Osteocyte (in vitro differentiated cells): ENCODE measurements at places on chromosomes 4 and X. TPM values are rescaled to one million over a fixed set of nuclear protein-coding genes. Genes with fewer than 3 reads are reported as not detected.

GRCh38 chr4:108906006-108906405, 143.2 kb upstream of the ETNPPL start:
- no peak for DNase-seq

DNA sequence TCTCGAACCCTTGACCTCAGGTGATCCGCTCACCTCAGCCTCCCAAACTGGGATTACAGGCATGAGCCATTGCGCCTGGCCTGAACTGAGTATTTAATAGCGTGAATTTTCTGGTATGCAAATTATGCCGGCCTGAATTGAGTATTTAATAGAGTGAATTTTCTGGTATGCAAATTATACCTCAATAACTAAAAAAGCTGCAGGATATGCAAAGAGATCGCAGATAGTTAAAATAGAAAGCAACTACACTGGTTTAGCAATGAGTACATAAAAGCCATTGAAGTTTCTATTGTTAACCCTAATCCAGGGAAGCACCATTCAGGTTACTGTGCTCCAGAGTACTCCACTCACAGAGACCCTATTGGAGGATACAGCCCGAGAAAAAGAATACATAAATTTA, 22.8 kb downstream of the FBXW7 start:
- DNase-seq, result no peak

- no peak for DNase-seq
These were observed 1090.9 kb downstream of the RAPGEF2 start for GRCh38 chr4:160193787-160194186.

- DNase-seq, result no peak
These were observed 61.2 kb downstream of the CDS1 start for GRCh38 chr4:84644087-84644486.

DNA sequence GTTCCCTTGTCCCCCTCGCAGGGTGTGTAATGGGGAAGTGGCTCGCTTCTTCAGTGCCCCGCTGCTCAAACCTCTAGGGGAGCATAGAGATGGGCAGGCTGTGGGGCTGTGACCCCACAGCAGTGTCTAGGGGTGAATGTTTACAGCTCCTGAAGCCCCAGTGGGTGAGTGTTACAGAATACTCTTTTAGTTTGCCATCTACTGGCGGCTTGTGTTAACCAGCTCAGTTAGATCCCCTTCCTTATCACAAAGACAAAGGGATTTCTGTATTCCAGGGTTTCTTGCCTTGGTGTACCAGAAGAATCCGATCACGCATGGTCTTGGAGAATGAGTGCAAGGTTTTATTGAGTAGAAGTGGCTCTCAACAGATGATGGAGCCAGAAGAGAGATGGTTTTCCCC, 108.1 kb upstream of the IQCM start:
- no peak for DNase-seq

GRCh38 chr4:108169664-108170063, 932 bp upstream of the LEF1 start:
- DNase-seq, result no peak

- no peak for DNase-seq
These were observed 21.1 kb downstream of the MAGEA10 start for GRCh38 chrX:152117305-152117704.

GRCh38 chrX:100449696-100450608, 39.9 kb upstream of the PCDH19 start:
- no peak for DNase-seq

DNA sequence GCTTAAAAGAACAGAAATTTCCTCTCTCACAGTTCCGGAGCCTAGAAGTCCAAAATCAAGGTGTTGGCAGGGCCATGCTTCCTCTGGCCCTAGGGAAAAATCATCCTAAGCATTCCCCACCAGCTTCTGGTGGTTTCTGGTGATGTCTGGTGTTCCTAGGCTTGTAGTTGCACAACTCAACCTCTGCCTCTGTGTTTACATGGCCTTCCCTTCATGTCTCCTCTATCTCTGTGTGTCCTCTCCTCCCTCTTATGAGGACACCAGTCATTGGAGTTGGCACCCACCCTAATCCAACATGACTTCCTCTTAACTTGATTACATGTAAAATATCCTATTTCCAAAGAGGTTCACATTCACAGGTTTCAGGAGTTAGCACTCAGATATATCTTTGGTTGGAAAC, 15.4 kb downstream of the LRP2BP start:
- DNase-seq, result no peak

- no peak for DNase-seq
These were observed 256.8 kb downstream of the DHRSX start for GRCh38 chrX:2243913-2244460.

- DNase-seq, result no peak
These were observed 2190.6 kb upstream of the TENM3 start for GRCh38 chr4:180052629-180053028.

GRCh38 chr4:105025263-105026017, 121.2 kb upstream of the TET2 start:
- no peak for DNase-seq

GRCh38 chr4:106985830-106986229, 50.3 kb downstream of the DKK2 start:
- DNase-seq, result no peak

DNA sequence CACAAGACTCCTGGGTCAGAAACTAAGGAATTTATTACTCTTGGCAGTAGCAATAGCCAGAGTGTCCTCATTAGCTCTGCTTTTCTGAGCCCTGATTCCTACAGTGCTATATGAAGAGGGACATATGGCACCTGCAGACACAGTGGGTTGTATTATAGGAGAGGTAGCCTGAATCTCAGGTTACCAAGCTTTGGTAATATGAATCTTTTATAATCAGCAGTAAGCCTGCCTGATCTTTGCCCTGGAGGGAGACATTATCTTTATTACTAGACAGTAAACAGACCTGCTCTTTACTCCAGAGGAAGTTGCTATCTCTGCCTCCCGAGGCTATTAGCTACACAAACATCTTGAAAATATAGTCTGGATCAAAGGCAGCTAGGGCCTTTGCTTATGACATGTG, 62.5 kb upstream of the HOPX start:
- DNase-seq, result no peak

DNA sequence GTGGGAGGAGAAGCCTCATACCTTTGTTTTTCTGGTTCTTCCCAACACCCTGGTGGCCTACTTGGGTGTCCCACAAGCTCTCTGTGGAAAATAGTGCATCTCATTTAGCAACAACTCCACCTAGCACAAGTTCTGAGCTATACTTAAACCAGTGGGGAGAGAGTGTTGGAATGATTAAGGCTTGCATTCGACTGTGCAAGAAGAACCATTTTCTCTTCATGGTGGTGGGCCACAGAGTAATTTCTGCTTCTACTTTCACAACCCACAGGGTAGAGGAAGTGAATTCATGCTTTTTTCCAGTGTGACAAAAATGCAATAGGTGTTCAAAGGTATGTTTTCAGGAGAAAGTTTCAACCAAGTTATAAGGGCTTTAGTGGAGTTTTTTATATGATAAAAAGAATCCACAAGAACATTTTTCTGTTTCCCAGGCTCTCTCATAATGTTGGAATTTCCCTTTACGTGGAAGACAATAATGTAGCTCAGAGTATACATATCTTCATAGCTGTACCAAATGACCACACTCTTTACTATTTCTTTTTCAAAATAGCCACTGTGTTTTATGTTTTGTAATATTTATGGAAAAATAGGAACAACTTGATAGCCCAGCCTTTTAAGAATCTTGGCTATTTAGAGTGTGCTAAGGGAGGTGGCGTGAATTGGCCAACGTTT, 80.3 kb upstream of the HHIP start:
- DNase-seq, result no peak

GRCh38 chr4:183469285-183469684, 24.8 kb downstream of the CDKN2AIP start:
- no peak for DNase-seq

GRCh38 chr4:184289179-184289535, 71.5 kb upstream of the ENPP6 start:
- DNase-seq, result no peak

DNA sequence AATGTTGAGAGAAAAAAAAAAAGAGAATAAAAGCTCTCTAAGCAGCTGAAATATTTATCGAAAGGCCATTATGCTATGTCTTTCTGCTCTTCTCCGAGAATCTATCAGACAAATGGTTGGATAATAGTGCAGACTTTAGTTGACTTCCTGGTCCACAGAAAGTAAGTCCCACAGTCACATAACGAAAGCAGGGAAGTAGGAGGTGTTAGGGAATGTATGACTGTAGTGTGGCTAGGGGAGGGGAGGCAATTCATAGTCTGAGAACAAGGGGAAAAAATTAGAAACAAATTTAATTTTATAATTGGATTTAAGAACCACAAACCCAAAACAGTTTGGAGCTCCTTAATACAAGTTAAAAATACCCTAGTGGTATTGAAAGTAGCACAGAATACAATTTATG, 79.7 kb upstream of the VEGFC start:
- DNase-seq, result no peak

- no peak for DNase-seq
These were observed 120.0 kb upstream of the SORBS2 start for GRCh38 chr4:185931986-185932385.

DNA sequence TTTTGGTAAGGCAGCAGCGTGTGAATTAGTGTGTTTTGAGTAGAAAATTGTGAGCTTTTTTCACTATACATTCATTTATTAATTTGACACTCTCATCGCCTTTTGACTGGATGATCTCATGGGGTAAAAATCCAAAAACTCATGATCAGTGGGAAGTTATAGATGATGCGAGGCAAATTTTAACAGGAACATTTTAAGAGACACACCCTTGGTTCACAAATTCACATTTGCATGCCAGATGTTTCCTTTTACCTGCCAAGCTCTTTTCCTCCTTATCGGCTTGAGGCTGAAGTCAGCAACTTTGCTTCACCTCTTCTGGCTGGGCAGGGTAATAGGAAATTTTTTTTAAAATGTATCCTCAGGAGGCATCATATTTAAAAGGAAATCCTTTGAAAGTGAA, 318.0 kb upstream of the HS3ST1 start:
- no peak for DNase-seq

GRCh38 chrX:139126493-139126892, 404.0 kb upstream of the F9 start:
- no peak for DNase-seq

DNA sequence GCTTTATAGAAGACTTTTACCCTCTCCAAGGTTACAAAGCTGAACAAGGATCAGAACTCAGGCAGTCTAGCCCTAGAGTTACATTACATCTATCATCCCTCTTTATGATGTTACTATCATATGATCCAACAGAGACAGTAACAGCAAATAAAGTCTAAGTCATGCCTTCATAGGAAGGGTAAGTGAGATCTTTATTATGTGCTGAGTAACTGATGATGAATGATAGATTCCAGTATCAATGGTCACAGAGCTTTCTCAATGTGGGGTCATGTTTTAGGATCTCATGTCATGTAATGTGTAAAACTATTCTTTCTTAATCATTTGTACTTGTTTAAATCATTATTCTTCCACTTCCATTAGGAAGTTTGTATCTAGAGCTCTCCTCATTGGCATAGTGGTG, 22.8 kb downstream of the ELOVL6 start:
- no peak for DNase-seq

DNA sequence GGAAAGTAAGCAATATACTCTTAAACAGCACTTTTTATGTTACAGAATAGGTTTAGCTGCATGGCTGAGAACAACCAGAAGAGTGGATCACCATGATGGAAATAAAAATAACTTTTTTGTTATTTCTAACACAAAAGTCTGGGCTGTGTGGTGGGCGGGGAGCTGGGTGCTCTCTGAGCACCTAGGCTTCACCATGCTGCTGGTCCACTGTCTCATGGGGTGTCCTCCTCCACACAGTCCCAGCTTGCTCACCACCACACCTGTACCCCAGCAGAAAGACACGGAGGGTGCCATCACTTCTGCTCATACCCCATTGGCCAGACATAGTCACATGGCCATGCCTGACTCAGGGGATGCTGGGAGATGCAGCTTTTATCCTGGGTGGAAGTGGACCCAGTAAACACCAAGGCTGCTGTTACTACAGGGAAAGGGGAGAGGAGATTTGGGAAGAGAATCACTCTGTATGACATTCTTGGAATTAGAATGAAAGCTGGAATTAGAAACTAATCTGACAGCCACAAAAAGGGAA, 45.0 kb downstream of the CPZ start:
- DNase-seq, result no peak

GRCh38 chrX:70262952-70263567, 3.1 kb upstream of the P2RY4 start:
- DNase-seq, result no peak

DNA sequence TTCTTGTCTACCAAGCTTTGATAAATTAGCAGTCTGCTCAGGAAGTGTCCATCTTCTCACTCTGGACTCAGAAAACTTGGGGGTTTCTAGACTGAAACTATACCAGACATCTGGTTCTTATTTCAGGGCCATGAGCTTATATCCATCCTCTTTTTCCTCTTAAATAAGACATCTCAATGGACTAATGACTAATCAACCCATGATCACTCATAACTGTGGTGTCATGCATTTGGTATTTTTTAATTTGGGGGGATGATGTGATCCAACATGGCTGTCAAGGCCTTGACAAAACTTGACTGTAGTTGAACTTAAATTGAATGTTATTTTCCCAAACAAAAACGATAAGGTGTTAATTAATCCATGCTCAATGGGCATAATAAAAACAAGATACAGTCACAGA, 87.8 kb downstream of the GPRASP3 start:
- DNase-seq, result no peak

DNA sequence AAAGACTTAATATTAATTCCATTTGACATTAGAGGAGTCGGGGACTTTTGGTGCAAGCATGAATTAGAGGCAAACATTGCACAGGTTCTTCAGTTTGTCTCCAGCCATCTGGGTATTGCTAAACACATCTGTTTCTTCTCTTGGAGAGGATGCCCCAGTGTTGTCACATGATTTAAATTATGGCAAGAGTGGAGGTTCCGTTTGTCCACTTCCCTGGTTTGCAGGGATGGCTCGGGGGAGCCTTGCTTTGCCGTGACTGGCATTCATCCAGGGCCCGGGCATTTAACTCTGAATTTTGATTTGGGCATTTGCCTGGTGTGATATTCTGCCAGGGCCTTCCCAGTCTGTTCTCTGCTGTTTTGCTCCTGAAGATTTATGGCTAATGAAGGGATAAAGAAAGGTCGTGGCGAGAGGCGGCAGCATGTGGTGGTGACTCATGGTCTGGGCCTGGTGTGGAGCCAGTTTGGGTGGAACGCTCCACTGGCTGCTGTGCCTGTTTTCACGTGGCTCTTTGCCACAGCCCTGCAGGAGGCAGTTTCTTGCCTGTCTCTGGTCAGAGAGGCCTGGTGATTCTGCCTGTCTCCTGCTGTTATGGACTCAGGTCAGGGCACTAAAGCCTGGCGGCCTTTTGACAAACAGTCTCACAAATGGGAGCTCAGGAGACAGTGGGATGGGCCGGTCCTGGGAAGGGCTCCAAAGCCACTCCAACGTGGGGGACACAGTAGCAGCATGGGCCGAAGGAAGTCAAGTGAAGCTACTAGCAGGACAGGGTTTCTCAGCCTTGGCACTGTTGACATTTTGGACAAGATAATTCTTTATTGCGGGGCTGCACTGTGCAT, 99.4 kb upstream of the PGRMC2 start:
- DNase-seq, result peak; percentile 90

AADAT gene
- 10.4 and 10.7 TPM in 2 replicates for total RNA-seq

UGT2B11 gene
- total RNA-seq, result not detected in 2 replicates

GAGE13 gene
- not detected in 2 replicates for total RNA-seq

GABRG1 gene
- total RNA-seq, result not detected in 2 replicates

GDPD2 gene
- not detected in 2 replicates for total RNA-seq

ANOS1 gene
- 0.08 TPM in 2 replicates for total RNA-seq

FABP2 gene
- total RNA-seq, result 0.13 TPM in 1 of 2 replicates, not detected in the other

AKAP14 gene
- total RNA-seq, result not detected in 2 replicates

NR0B1 gene
- not detected in 2 replicates for total RNA-seq

MAB21L2 gene
- 67.2 and 72.1 TPM in 2 replicates for total RNA-seq

DRD5 gene
- total RNA-seq, result not detected in 2 replicates

PDGFRA gene
- total RNA-seq, result 214 and 232 TPM in 2 replicates

DUX4 gene
- not detected in 2 replicates for total RNA-seq

RIBC1 gene
- 0.47 and 0.59 TPM in 2 replicates for total RNA-seq
